ENCODE measurements at places on chromosomes 4 and X. TPM values are rescaled to one million over a fixed set of nuclear protein-coding genes. Genes with fewer than 3 reads are reported as not detected.
A peak's percentile ranks its signal among the peaks of the same experiment; 100 is the strongest.

DNA sequence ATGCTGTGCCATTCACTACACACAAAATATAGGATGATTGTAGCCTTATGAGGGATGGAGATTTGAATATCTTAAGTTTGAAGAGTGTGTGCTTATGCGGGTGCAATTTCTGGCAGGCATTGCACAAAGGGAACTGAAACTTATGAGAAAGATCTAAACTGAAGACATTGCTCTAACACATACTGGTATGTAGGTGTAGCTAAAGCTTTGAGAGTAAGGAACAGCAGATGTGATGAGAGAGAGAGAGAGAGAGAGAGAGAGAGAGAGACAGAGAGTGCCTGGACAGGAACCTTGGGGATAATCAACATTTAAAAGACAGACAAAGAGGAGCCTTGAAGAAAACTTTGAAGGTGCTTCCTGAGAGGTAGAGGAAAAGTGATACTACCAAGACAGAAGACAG lies 379.7 kb downstream of the SPRY1 start:
- H3K27me3 ChIP-seq = peaks cover 11% of the 10 kb centered on the region
- DNase-seq = no peak
- no peak overlapping the region for H3K4me3 ChIP-seq
- peaks cover 1% of the 10 kb centered on the region for H3K4me1 ChIP-seq
- H3K27ac ChIP-seq = no peak overlapping the region

DNA sequence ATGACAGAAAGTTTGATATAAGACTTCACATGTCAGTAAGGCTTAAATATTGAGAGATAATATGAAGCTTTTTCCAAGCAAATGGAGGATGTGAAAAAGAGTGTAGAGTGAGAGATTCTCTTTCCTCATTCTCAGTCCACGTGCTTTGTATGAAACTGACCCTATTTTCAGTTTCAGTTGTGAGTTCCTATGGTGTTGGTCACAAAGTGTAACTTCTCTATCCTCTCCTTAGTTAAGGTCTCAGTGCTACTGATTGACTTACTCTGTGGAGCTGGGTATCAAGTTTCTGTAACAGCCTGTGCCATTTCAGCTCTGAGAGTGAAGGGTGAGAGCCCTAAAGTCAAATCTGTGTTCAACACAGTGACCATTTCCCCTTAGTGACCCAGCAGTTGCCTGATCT lies 277.2 kb downstream of the EPHA5 start:
- H3K27me3 ChIP-seq = no peaks in the 10 kb centered on the region
- no peaks in the 10 kb centered on the region for H3K4me1 ChIP-seq
- DNase-seq = no peak
- H3K36me3 ChIP-seq = no peaks in the 10 kb centered on the region

DNA sequence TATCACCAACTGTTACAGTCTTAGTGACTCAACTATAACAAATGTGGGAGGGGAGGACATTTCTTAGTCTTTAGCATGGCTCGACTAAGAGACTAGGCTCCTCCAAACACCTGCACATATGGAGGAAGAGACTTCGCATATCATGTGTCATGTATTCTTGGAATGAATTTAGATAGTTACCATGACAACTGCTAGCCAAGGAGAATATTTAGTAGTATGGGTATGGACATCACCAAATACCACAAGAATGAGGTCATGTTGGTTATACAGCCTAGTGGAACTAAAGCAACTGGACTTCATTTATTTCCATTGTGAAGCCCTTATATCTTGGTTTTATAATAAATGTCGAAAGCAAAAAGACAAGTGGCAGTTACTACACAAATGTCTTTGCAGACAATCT lies 512.3 kb downstream of the CFAP47 start:
- H3K27me3 ChIP-seq = no peaks in the 10 kb centered on the region
- DNase-seq = no peak
- H3K4me3 ChIP-seq = no peak overlapping the region
- no peak overlapping the region for H3K27ac ChIP-seq

DNA sequence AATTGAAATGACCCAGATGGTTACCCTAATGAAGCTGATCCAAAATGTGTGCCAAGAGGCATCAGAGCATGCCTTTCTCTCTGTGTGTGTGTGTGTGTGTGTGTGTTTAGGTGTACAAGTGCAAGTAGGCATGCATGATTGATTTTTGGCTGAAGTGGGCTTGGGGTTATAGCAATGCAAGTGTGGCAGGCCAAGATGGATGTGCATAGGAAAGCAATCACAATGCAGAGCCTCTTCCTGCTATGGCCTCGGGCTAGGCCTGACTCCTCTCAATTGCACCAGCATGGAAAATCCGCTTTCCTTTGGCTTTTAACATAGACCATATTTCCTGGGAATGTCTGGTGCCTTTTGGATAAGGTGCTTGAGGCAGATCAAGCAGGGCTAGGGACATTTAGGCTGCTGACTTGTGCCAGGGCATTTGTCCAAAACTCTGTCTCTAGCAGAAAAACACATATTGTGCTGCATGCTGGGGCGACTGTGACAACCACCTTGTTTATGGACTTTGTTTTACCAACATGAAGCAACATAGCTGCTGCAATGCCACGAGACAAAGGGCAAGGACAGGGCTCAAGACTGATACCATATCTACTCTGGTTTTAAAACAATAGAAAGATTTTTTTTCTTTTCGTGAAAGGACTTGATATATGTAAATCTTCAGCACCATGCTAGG lies 395.7 kb downstream of the RAPGEF2 start:
- no peaks in the 10 kb centered on the region for H3K27me3 ChIP-seq
- no peak for DNase-seq
- H3K4me1 ChIP-seq = no peaks in the 10 kb centered on the region
- H3K27ac ChIP-seq = no peak overlapping the region
- no peak overlapping the region for H3K4me3 ChIP-seq

DNA sequence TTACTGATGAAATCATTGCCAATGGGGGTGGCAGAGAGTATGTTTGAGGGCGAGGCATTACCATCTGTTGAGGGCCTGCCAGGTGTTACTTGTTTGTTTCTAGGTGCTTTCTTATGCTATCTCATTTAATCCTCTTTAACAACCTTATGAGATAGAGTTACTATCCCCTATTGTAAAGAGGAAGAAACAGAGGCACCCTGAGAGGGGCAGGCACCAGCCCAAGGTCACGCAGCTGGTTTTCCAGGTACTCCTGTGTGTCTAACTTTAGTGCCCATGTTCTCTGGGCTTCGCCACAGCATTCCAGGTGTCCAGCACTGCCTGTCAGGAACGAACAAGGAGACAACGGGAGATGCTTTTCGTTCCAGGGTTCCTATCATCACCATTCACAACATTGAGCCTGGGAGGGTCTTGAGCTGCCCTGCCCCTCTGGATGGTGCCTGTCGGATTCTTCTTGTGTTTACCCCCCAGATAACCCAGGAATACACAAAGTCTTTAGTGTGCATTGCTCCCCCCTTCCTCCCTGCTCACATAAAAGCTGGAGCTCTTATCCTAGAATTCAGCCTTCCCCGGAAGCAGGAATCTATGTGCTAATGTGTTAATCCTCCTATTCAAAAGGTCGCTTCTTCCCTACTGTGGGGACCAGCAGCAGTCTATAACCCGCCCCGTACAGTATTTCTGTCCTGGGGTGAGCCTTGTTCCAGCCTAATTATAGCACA lies 24.9 kb upstream of the GPC4 start:
- DNase-seq = no peak
- no peak overlapping the region for H3K4me3 ChIP-seq
- H3K4me1 ChIP-seq = peaks cover under 1% of the 10 kb centered on the region
- H3K27ac ChIP-seq = no peak overlapping the region
- H3K27me3 ChIP-seq = peaks cover 2% of the 10 kb centered on the region

DNA sequence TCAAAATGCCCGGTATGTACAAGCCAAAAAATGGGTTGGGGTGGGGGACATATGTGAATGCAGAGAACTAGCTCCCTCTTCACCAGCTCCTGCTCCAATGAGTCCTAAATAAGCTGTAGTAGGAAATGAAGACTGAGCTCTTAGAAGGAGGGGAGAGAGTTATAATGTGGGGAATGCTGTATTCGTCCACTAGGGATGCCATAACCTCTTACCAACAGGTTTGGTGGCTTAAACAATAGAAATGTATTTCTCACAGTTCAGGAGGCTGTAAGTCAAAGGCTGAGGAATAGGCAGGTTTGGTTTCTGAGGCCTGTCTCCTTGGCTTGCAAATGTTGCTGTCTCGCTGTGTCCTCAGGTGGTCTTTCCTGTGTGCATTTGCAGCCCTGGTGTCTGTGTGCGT lies 4.4 kb upstream of the INPP4B start:
- no peak for DNase-seq
- no peaks in the 10 kb centered on the region for H3K36me3 ChIP-seq
- H3K27ac ChIP-seq = no peak overlapping the region
- peaks cover 36% of the 10 kb centered on the region for H3K27me3 ChIP-seq
- peaks cover 3% of the 10 kb centered on the region for H3K4me1 ChIP-seq

DNA sequence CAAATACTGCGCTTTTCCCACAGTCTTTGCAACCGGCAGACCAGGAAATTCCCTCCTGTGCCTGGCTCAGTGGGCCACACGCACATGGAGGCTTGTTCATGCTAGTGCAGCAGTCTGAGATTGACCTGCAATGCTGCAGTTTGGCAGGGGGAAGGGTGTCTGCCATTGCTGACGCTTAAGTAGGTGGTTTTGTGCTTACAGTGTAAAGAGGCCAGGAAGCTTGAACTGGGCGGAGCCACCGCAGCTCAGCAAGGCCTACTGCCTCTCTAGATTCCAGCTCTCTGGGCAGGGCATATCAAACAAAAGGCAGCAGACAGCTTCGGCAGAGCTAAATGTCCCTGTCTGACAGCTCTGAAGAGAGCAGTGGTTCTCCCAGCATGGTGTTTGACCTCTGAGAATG lies 390.5 kb upstream of the TECRL start:
- H3K27ac ChIP-seq = no peak overlapping the region
- H3K36me3 ChIP-seq = no peaks in the 10 kb centered on the region
- H3K27me3 ChIP-seq = no peaks in the 10 kb centered on the region
- H3K4me1 ChIP-seq = no peaks in the 10 kb centered on the region
- H3K4me3 ChIP-seq = no peak overlapping the region

- no peaks in the 10 kb centered on the region for H3K27me3 ChIP-seq
- no peak overlapping the region for H3K4me3 ChIP-seq
- no peak for DNase-seq
- H3K4me1 ChIP-seq = no peaks in the 10 kb centered on the region
- H3K27ac ChIP-seq = no peak overlapping the region
Observed at GRCh38 chr4:139910106-139910505, 243.9 kb downstream of the MAML3 start.

The ATP1B4 gene
- not detected for total RNA-seq

- no peaks in the 10 kb centered on the region for H3K36me3 ChIP-seq
- H3K4me3 ChIP-seq = no peak overlapping the region
- no peak overlapping the region for H3K27ac ChIP-seq
- no peak for DNase-seq
Observed at GRCh38 chr4:28426251-28426650, 1565.6 kb downstream of the STIM2 start.

- no peaks in the 10 kb centered on the region for H3K27me3 ChIP-seq
- H3K4me1 ChIP-seq = peaks cover 40% of the 10 kb centered on the region
- peak overlapping the region; percentile 89 for H3K4me3 ChIP-seq
- peak overlapping the region; percentile 95 for H3K27ac ChIP-seq
Observed at GRCh38 chrX:129777218-129778030, 2.3 kb upstream of the SASH3 start.

DNA sequence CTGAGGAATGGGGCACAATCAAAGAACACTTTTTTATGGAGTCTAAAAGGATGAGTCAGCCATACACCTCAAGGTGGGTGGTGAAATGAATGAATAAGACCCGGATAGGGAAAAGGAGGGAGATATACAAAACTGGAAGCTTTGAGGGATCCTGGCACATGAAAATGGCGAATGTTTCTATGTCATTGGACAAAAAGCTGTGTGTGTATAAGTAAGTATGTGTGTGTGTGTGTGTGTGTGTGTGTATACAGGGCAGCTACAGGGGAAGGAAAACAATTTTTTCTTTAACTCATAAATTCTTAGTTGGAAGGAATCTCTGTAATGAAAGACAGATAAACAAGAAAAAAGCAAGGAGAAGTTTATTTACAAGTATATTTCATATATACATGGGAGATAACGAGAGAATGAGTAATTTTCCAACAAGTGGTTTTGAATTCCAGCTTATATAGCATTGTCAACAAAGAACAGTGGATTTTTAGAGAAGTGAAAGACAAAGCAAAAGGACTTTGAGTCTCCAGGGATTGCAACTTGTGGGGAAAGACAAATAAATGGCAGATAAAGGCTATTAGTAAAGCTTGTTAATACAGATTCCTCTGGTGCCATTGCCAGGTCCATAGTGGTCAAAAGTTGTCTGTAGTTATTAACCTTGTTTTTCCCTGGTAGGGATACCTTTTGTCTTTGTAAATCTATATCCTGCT lies 99.7 kb downstream of the MMRN1 start:
- no peaks in the 10 kb centered on the region for H3K36me3 ChIP-seq
- H3K27me3 ChIP-seq = peaks cover 7% of the 10 kb centered on the region
- DNase-seq = no peak
- no peak overlapping the region for H3K27ac ChIP-seq
- H3K4me3 ChIP-seq = no peak overlapping the region
- no peaks in the 10 kb centered on the region for H3K4me1 ChIP-seq

The AFM gene
- not detected for total RNA-seq

- H3K27me3 ChIP-seq = no peaks in the 10 kb centered on the region
- no peaks in the 10 kb centered on the region for H3K36me3 ChIP-seq
- no peak overlapping the region for H3K27ac ChIP-seq
- H3K4me1 ChIP-seq = no peaks in the 10 kb centered on the region
Observed at GRCh38 chr4:155060419-155060818, 148.0 kb upstream of the NPY2R start.

DNA sequence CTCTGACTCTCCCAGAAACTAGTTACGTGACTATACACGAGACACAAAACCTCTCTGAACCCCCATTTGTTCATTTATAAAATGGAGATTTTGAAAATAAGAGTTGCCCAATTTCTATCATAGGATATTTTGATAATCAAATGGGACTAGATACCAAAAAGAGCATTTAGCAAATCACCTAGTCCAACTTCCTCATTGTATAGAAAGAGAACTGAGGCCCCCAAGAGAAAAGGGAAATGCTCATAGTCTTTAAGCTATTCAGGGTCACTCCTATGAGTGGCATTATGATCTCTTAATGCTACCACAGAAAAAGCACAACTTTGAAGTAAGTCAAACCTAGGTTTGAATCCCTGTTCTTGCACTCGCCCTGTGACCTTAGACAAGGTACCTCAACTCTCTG lies 62.7 kb downstream of the BMP15 start:
- H3K27ac ChIP-seq = no peak overlapping the region
- no peaks in the 10 kb centered on the region for H3K36me3 ChIP-seq
- no peak for DNase-seq
- no peaks in the 10 kb centered on the region for H3K4me1 ChIP-seq

GRCh38 chr4:21830272-21830671 lies 118.3 kb downstream of the KCNIP4 start:
- H3K27me3 ChIP-seq = no peaks in the 10 kb centered on the region
- no peaks in the 10 kb centered on the region for H3K4me1 ChIP-seq
- H3K27ac ChIP-seq = no peak overlapping the region
- H3K4me3 ChIP-seq = no peak overlapping the region
- H3K36me3 ChIP-seq = no peaks in the 10 kb centered on the region
- DNase-seq = no peak

The NDST3 gene
- total RNA-seq = not detected

GRCh38 chrX:3216581-3217180 lies 129.8 kb downstream of the MXRA5 start:
- no peak for DNase-seq
- no peaks in the 10 kb centered on the region for H3K4me1 ChIP-seq
- H3K4me3 ChIP-seq = no peak overlapping the region
- no peak overlapping the region for H3K27ac ChIP-seq
- H3K36me3 ChIP-seq = no peaks in the 10 kb centered on the region
- H3K27me3 ChIP-seq = no peaks in the 10 kb centered on the region

The KLF8 gene
- total RNA-seq = 2.9 TPM
